Mammary epithelial cell (primary cell): ENCODE measurements at places on chromosomes 7 and 10. TPM values are rescaled to one million over a fixed set of nuclear protein-coding genes. Genes with fewer than 3 reads are reported as not detected.

DNA sequence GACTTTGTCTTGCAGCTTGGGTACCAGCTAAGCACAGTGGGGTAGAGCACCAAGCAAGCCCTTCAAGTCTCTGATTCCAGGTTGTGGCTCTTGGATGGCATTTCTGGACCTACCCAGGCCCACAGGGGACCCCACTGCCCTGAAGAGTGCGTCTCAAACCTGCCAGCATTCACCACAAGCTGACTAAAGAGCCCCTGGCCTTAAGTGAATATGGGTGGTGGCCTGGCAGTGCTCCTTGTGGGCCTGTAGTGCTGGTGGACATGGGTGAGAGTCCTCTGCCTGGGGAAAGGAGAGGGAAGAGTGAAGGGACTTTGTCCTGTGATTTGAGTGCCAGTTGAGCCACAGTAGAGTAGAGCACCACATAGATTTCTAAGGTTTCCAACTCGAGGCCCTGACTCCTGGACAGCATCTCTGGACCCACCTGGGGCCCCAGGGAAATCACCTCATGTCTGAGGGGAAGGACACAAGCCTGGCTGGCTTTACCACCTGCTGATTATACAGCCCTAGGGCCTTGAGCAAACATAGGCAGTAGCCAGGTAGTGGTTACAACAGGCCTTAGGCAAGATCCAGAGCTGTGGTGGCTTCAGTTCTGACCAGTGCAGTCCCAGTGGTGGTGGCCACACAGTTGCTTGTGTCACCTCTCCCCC is 23.7 kb downstream of the GSDME start:
- peak; percentile 25 for DNase-seq

DNA sequence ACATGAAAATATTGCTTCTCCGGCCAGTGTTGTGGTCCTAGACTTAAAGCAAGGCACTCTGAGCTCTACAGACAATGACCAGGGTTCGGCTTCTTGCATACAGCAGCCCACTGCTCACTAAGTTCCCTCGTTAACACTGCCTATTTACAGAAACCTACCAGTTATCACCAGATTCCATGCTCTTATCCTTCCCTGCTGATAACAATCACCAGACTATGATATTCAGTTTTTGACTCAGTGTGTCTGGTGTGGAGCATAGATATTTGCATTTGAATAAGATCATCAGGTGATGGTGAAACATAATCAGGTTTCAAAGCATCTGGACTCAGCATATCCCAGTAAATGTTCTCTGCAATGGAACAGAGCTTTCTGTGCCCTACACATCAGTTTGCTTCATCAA is 182.3 kb downstream of the SNX13 start:
- DNase-seq, result no peak

SEMA3D gene
- total RNA-seq, result 3.5 TPM

ZP3 gene
- 12.3 and 13.1 TPM in 2 replicates for total RNA-seq

DNA sequence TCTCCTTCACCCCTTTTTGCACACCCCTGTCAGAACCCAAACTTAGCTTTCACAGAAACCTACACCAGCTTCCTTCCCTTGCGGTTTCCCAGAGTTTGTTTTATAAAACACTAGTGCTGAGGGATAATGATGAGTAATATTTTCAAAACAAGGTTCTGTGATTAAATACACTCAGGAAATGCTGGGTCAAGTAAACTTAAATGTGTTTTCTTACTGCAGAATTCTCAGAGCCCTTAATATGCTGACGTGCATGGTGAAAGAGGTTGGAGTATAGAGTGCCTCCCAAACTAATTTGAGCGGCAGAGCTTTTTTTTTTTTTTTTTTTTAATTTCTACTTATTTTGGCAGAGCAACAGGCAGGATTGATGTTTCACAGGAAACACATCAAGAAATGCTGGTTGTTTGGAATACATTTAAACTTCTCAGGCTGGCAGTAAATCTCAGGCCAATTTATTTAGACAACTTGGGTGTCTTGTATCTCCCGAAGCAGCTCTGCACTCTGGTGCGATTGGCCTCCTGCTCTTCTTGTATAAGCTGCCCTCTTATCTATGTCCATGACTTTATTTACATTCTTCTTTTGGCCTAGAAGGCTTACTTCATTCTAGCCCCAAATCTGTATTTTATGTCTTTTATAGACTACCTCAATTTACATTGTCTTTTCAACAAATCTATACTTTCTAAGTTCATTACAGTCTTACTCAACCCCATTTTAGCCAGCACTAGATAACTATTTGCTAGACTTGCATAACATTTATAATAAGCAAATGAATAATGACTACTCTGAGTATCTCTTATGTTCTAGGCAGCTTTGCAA is 165.4 kb downstream of the BMPER start:
- no peak for DNase-seq

DNA sequence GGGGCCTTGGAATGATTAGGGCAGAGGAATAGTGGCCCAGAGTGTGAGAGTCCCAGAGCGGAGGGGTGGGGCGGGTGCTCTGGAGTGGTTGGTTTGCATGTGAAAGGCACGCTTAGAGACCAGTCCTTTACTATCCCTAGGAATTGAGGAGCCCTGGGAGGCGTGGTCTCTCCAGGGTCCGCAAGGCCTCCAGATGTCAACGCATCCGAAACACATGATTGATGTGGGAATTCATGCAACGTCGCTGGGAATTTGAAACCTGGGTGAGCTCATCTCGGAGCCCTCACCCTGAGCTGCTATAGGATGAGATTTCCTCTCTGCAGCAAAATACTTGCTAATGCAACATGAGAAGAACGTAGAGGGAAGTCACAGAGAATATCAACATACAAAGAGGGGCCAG is 51.2 kb downstream of the NPTX2 start:
- no peak for DNase-seq

- peak; percentile 18 for DNase-seq
Observed at GRCh38 chr7:16114633-16115032, 306.7 kb downstream of the CRPPA start.

AKR1B1 gene
- 128 and 137 TPM in 2 replicates for total RNA-seq

DNA sequence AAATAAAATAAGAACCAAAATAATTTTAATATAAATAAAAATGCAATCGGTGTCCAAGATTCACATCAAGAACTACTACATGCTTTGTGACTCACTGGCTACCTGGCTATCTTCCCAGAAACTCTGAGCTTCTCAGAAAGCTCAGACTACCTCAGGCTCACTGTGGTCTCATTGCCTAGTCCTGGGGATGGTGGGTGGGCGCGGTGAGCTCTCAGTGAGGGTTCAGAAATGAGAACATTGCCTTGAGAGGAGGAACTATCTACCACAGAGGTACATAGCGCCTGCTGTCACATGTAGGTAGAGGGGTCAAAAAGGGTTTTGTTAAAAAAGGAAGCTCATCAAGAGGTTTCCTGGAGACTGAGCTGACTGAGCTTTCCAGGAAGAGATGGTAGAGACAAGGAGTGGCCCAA is 108.0 kb downstream of the WDFY4 start:
- peak; percentile 82 for DNase-seq

- no peak for DNase-seq
Observed at GRCh38 chr7:88391247-88391646, 84.6 kb upstream of the STEAP4 start.

CAMK1D gene
- 0.50 TPM for total RNA-seq

DNA sequence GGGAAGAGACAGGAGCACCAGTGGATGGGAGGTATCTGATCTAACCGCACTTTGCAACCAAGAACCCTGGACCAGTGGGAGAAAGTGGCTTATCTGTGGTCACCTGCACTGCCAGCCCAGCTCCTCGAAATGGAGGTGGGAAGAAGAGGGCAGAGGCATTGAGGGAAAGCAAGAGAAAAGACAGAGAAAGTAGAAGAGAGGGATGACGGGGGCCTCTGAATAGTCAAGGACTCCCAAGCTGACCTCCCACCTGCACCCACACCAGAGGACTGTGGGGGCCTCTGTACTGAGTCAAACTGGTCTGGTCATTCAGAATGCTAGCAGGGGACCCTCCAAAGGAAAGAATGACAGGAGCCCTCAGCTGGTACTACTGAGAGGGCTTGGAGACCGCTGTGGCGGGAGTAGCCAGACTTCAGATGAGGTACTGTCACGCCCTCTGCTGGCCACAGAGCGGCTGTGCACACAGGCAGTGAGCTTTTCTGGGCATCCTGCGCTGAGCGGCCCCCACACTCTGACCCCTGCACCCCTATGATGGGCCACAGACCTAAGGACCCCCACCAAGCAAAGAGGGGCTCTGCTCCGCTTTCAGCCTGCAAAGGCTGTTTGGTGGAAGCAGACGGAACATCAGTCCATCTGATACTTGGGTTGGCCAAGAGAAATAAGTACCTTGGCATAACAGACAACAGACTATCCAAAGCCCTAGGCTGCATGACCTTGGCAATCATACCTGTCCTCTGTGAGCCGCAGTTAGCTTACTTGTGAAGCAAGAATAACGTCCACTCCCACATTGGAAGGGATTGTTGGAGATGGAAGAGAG is 112.9 kb downstream of the COL13A1 start:
- DNase-seq, result peak; percentile 31

DNA sequence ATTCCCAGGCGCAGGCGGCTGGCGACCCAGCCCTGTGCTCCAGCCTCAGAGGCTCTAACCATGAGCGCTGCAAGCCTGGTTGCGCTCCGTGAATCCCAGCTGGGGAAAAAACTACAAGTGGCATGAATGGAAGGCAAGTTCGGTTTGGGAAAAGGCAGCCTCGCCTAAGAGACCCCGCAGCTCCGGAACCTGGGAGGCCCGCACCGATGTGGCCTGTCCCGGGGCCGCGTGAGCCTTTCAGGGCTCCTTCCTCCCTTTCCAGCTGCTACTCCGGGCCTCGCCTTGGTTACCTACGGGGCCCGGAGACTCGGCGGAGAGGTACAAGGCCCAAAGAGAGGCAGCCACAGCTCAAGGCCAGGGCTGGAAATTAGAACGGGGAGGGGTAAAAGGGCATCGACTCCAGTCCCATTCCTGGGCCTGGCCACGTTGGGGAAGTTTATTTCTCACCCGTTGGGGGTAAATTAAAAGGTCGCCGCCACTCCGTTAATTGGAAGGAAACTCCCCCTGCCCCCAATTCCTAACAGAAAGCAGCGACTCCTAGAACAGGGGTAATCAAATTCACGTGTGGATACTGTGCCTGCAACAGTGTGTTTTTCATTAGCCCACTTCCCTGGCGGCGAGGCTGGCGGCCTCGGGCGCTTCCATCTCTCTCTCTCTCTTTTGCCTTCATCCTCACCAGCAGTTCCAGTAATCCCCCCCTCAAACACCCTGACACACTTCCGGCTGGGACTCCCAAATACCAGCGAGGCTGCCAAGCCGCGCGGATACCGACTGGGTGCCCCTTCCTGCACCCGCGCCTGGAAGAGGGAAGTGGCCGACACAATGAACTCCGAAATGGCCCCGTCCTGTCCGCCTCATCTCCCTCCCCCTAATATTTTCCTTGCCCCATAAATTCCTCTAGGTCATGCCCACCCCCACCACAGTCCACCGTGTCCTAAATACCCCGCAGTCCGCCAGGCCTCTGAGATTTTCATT is 1.5 kb upstream of the HOXA9 start:
- no peak for DNase-seq

DNA sequence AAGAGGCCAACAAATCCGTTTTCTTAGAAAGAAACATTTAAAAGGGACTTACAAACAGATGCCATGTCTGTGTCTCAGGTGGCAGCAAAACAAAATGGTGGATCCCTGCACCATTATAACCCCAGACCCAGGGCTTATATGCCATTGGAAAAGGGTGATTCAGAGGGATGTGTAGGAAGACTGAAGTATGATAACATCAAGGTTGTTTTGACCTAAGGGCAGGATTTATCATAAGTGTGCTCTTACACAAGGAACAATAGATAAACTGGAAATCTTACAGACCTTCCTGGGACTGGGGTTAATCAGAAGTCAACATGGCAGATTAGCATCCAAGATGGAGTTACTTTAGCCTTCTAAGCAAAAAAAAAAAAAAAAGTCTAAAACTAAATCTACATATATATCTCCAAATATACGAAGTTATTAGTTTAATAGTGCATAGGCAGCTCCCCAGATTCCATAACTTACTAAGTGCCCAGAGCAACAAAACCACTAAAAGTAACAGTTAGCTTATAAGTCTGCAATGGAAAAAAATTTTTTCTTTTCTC is 34.3 kb upstream of the WNT16 start:
- DNase-seq, result no peak

ODAD2 gene
- 1.5 TPM for total RNA-seq

- no peak for DNase-seq
Observed at GRCh38 chr10:2890093-2890492, 177.3 kb upstream of the PFKP start.

GRCh38 chr7:53121374-53121773 is 85.9 kb downstream of the POM121L12 start:
- no peak for DNase-seq

- DNase-seq, result no peak
Observed at GRCh38 chr10:48199580-48200377, 74.7 kb downstream of the FRMPD2 start.
